Panc1 (cell line): ENCODE measurements at places on chromosomes 2 and 18. TPM values are rescaled to one million over a fixed set of nuclear protein-coding genes. Genes with fewer than 3 reads are reported as not detected.

Gene SKOR2
- not detected for total RNA-seq

GRCh38 chr2:2793925-2794560, 463.0 kb upstream of the MYT1L start:
- H3K4me3 ChIP-seq: no peak overlapping the region
- H3K36me3 ChIP-seq: no peaks in the 10 kb centered on the region; the same call in 1 of the 2 replicates
- no peak overlapping the region for H3K27ac ChIP-seq
- no peak for DNase-seq

Gene WDSUB1
- total RNA-seq: 7.7 TPM

DNA sequence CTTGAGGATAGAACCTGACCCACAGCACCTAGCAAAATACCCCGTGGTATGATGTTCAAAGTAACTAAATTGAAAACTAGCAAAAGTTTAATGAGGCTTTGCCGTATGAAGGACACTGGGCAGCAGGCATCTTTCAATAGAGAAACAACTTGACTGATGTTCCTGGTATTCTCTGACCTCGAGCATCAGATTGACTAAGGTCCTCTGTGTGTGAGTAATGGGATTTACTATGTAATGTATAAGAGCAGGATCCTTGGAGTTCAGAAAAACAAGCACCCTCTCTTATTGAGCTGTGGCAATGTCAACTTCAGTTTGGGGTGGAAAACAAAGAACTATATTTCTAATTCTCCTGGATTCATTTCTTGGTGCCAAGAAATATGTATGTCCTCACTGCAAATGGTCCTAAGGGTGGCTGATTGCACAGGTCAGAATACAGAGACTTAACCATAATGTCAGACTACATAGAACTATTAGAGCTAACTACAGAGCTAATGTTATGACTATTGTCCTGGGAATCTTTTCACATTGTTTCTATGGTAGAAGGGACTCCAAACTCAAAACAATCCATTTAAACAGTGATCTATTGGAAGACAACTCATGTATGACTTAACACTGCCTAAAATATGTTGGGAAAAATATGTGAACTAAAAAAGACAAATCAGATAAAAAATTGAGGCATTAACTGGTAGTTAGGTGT, 4.4 kb downstream of the TNFAIP6 start:
- H3K36me3 ChIP-seq: no peaks in the 10 kb centered on the region
- no peak for DNase-seq
- no peak overlapping the region for H3K27ac ChIP-seq

DNA sequence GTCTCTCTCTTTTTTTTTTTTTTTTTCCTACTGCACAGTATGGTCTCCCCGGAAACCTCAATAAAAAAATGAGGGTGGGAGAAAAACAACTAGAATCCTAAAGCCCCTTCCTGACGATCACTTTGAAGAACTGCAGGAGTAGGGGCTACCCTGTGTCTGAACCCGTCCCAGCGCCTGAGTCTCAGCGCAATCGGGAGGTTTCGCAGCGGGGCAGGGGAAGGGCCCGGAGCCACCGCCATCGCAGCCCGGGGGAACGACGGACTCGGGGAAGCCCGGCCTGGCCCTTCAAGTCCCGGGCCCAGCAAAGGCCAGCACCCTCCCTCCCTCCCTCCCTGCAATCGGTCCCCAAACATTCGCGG, 411 bp downstream of the NARS1 start:
- no peaks in the 10 kb centered on the region for H3K27me3 ChIP-seq
- H3K27ac ChIP-seq: peak overlapping the region; percentile 95
- H3K4me1 ChIP-seq: peaks cover 9% of the 10 kb centered on the region; the same call in 1 of the 2 replicates
- peaks cover 8% of the 10 kb centered on the region for H3K36me3 ChIP-seq
- H3K4me3 ChIP-seq: peak overlapping the region; percentile 87
- no peak for DNase-seq

Gene UGP2
- 76.1 TPM for total RNA-seq

Gene ALPG
- 65.3 TPM for total RNA-seq

Gene LYG1
- total RNA-seq: 0.23 TPM
